ENCODE measurements at places on chromosomes 4 and X.

GRCh38 chr4:136918772-136919171, 613.5 kb downstream of the PCDH18 start:
- peak; percentile 1 for DNase-seq

GRCh38 chrX:72308566-72309296, 3.0 kb upstream of the CITED1 start:
- peak; percentile 69 for DNase-seq

DNA sequence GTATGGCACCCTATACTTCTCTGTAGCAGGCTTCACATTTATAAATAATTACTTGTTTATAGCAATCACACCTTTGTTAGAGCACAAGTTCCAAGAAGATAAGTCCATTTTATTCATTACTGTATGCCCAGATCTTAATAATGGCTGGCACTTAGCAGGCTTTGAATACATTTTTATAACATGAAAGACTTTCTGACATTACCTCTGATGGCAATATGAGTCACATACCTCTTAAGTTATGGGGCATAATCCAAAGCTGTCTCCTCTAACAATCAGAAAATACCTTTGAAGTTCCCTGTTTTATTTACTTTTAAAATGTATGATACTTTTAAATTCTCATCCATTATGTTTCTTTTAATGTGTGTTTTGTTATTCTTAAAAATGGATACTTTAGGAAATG, 12.2 kb downstream of the SCRG1 start:
- DNase-seq: no peak

DNA sequence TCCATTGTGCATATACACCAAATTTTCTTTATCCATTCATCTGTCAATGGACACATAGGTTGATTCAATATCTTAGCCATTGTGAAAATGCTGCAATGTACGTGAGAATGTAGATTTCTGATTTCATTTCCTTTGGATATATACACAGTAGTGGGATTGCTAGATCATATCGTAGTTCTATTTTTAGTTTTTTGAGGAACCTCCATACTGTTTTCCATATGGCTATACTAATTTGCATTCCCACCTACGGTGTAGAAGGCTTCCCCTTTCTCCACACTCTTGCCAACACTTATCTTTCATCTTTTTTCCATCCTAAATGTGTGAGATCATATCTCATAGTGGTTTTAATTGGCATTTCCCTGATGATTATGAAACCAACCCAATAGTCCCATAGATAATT, 43.4 kb downstream of the ING2 start:
- no peak for DNase-seq
